GM23248 (cell line): ENCODE measurements at places on chromosomes 5 and 9.

DNA sequence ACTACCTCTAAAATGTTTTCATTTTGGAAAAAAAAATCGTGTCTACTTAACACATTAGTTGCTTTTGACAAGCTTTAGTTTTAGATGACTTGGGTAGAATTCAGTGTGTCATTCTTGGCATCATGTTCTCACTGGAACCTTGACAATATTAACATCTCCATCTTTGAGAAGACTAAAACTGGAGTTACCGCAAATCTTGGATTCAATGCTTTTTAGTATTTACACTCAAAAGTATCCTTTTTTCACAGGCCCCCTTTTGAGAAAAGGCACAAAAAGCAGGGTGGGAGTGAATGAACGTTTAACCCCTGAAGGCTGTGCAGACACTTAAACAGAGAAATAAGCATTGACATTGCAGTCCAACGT lies 549.1 kb downstream of the CSNK1G3 start:
- DNase-seq: no peak

DNA sequence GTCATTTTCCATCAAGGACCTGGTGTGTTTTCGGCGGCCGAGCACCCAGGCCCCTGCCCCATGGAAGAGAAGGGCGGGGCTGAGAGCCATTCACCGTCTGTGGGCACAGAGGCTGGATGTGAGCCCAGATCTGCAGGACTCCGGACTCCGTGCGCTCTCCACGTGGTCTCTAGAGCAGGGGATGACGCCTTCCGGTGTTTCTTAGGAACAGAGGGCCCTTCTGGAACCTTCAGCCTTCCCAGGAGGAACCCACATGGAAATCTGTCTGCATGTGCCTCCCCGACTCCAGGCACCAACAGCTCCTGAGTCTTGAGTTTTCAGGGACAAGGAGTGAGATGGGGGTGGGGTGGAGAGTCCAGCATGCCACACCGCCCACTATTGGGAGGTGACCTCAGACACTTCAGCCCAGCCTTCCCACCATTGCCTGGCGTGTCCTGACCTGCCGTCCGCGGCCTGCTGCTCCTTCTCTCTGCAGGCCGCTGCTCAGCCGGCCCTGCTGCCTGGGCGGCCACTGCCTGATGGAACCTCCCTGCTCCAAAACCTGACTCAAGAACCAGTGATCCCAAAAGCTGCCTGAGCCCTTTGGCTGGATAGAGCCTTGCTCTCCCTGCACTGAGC lies 2.4 kb upstream of the RXRA start:
- peak; percentile 73 for DNase-seq

DNA sequence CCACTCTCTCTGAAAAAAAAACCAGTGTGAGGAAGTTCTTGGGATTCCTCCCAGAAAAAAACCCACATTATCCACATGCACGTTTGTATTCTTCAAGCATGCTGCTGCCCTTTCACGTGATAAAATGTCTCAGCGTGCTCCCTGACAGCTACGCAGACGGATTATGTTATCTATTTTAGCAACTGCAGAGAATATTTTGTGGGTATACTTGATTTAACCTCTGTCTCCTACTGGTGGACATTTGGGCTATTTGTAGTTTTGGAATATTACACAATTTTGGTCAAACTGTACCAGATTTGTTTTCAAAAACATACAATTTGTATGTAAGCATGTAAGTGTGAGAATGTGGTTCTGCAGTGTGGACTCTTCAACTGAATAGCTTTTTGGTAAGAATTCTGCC lies 10.7 kb downstream of the PRRC2B start:
- peak; percentile 42 for DNase-seq

- DNase-seq: no peak
Observed at GRCh38 chr9:34663303-34663605, 797 bp upstream of the CCL27 start.

DNA sequence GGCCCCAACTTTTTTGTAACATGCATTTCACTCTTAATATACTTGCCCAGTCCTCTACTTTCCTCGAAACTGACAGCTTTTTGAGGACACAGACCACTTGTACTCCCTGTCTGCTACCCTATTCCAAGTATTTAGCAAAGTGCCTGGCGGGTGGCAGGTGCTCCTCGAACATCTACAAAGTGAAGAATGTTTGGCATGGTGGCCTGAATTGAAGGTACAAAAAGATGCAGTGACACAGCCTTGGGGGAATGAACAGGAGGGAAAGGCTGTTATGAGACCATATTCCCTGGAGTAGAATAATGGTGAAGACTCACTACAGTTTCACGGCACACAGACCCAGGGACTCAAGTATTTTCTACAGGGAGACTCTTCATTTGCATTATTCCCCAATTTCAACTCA lies 590.9 kb downstream of the PRELID2 start:
- DNase-seq: no peak

DNA sequence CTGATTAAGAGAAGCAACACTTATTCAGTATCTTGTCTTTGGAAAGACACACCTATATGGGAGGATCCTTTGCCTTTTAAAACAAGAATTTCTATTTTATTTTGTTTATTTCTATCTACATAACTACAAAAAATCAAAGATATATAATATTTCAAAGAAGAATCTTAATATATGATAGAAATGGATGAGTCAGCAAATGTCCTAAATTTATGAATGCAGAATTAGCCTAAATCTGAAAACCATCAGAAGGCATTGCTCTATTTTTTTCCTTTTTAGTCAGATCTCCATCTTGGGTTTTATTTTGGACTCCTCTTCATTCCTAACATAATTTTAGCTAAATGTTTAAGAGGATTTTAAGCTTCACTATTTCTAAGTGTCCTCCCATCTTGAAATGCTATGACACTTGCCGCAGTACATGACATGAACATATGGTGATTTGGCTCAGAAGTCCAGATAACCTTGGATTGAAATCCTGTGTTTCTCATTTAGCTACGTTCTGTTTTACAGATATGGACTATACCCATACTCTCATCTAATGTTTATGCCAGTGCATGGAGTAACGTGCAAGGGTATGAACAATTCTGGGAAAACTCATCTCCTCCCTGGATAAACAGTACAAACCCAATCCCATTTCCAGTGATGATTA lies 1322.8 kb upstream of the DMAC1 start:
- no peak for DNase-seq

GRCh38 chr5:16625096-16625495 lies 8.3 kb upstream of the RETREG1 start:
- DNase-seq: no peak

DNA sequence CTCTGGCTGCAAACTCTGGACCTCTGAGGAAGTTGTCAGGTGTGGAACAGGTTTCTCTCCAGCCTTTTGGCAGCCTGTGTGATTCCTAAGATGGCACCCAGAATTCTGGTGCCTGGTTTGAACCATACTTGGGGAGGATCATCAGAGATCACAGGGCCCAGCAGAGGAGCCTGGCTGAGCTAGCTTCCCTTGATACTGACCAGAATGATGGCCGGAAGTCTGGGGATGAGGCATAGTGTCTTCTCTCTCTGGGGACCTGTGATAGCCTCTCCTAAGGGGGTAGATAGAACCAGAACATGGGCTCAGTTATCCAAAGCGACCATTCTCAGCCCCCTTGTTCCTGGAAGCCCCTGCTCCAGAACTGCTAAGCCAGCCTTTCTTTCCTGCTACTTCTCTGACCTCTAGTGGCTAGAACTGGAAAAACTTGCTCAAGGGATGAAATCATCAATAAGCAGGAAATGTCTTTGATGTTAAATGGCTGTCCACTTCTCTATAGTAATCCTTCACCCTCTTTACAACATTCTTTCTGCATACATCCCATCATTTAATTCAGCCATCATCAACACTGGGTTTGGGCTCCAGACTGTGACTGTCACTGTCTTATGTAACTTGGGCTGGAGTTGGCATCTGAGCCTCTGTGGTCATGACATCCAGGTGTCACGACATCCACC lies 55.1 kb downstream of the C9orf152 start:
- peak; percentile 66 for DNase-seq

- no peak for DNase-seq
Observed at GRCh38 chr9:134980516-134980915, 62.8 kb upstream of the FCN1 start.

DNA sequence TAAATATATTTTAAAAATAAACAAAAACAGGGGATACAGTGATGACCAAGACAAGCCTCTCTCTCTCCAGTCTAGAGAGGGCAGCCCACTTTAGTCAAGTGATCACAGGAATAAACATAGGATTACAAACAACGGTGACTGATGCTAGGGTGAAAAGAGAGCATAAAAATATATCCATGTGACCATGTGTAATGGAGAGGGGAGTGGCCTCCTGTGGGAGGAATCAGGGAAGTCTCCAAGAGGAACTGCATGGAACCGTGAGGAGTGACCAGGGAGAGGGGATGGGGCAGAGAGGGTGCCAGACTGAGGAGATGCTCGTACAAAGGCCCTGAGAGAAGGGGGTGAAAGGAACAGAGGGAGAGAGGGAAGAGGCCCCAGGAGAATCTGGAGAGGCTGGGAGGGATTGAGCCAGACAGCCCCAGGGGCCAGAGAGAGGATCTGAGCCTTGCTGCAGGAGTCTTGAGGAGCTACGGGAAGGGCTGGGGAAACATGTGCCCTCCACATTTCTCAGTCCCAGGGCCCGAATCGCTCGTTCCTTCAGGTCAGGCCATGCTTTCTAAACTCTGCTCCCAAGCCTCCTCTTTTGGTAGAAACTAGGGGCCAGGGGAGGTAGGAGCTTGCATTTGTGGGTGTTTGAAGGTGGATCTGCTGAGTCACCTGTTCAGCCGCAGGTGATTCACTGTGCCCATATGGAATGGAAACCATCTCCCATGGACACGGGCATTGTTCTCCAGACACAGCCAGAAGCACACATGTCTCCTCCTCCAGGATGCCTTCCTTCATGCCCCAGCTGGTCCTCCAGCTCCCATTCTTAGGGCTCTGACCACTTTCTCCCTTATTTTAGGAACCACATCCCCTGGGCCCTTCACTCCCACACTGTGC lies 63.8 kb downstream of the PAX5 start:
- peak; percentile 40 for DNase-seq

DNA sequence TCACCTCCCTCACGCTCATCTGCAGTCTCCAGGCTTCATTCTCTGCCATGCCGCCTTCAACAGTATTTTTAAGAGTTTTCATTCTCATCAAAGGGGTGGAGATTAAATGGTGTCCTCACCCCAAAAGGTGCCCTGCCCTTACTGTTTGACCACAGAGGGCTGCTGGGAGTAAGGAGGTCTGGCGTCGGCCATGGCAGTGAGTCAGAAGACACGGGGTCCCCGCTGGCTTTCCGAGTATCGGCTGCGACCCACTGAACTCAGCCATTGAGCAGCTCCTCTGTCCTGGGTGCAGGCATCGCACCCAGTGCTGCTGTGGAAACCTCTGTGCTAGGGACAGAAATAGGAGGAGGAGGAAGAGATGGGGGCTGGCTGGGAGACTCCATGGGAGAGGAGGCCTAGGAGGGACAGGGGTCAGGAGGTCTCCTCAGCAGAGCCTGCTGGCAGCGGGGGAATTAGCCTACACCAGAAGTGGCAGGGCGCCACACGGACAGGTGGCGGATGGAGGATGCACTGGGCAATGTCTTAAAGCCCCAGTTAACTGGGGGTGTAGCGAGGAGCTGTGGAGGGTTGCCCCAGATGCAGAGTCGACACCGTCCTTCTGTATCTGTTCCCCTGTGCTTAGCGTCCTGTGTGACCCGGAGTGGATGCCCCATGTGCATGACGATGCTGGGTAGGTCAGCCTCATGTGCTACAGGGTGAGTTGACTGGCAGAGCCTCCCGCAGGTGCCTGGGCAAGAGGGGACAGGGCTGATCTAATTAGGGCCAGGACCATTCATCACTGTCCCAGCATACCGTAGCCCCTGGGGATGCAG lies 15.4 kb upstream of the PLEKHG4B start:
- no peak for DNase-seq

DNA sequence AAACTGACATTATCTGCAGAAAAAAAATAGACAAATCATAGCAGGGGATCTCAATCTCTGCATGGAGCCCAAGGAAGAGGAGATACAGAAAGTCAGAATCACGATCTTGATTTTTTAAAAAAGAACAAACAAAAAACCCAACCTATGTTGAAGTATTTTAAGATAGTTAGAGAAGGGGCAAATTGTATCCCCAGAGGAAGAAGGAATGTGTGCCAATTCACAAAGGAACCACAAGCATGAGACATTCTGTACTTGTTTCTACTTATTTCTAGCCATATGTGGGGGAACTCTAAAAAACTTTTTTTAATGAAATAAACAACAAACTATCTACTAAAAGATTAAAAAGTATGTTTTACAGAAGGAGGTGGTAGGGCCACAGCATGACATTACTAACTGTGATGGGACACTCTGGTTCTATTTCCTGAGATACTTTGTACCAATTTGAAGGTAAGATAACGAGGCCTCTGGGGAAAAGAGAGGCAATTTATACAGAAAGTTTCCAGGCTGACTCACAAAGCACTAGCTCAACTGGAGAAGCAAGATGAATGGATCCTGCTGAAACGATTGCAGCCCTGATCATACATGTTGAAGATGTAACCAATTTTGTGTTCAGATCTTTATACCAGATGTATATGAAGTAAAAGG lies 22.5 kb downstream of the RANBP3L start:
- peak; percentile 84 for DNase-seq
